ENCODE measurements at places on chromosomes 2 and 18. TPM values are rescaled to one million over a fixed set of nuclear protein-coding genes. Genes with fewer than 3 reads are reported as not detected.

DNA sequence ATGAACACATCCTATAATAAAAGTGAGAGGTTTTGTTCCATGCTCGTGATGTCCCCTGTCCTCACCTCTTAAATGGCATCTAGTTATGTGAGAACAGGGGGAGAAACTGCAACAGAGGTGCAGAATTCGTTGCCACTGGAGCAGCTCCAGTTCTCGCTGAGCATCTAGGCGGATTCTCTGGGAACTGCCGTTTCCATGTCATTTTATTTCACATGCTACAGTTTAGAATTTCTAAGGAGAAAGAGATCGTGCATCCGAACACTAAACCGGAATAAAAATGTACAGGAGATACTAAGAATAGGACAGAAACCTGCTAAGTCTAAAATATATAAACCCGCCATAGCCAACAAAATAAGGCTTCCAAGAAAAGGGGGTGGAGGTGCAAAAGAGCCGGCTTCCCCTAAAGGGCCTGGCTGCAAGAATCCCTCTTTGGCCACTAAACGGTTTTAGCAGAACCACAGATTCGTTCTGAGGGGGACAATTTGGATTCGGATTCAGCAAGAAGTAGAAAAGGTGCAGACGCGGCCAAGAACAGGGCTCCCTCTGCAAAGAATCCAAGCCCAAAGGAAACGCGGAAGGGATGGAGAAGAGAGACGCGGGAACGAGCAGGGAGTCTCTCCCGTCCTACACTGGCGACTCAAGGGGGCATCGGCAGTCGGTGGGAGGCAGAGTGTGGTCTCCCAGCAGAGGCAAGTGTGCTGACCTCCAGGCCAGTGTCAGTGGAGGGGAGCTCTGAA, 1.3 kb downstream of the TMEM163 start:
- no peak for DNase-seq

DNA sequence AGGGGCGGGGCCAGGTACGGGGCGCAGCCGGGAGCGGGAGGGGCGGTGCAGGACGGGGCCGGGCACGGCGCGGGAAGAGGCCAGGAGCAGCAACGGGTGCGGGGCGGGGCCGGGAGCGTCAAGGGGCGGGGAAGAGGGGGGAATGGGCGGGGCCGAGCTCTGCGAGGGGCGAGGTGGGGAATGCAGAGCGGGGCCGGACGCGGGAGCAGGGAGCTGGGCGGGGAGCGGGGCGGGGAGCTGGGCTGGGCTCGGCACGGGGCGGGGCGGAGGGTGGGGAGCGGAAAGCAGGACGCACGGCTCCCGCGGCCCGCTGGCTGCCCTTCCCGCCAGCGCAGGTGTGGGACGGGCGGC, at the start of gene IMPA2:
IMPA2 (plus strand) TSS at position 316 of the 351 bp plus-strand sequence. CDS start 163 bp downstream, outside the sequence.
- no peak for DNase-seq

DNA sequence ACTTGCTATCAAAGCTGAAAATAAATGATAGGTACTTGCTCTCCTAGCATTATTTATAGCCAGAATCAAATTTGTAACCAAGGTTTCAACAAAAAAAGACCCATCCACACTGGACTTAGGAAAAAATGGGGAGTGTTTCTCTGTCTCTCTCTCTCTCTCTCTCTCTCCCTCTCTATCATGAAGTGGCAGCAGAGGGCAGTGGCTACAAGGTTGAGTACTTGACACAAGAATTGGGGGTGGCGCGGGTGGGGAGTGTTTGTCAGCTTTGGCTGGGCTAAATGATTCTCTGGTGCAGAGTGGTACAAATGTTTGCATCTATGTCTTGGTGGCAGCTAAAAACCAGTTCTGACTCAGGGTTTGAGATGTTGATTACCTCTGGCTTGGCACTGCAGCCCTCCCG, 85.0 kb downstream of the RBM43 start:
- DNase-seq, result no peak

Gene EPB41L5
- total RNA-seq, result 8.2 TPM

GRCh38 chr2:40488927-40489677, 37.2 kb upstream of the SLC8A1 start:
- no peak for DNase-seq

- peak; percentile 83 for DNase-seq
These were observed 845 bp upstream of the MYCN start for GRCh38 chr2:15939556-15939853.

DNA sequence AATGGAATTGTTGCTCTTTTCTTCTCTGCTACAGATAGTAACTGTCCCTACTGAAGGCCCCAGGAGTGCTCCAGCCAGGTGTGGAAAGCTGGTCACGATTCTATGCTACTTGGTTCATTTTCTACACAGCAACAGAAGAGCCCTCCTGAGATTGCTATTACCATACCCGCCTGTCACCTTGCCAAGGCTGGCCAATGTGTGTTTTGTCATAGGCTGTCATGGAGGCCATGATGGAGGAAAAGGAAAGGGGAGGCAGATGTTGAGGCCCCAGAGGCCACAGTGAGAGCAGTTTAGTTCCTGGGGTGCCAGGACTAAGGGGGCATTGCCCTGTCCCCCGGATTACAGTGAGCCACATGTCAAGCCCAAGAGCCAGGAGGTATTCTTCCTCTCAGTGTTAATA, 952 bp downstream of the ELMOD3 start:
- no peak for DNase-seq

GRCh38 chr2:101768556-101769220, 71.2 kb downstream of the MAP4K4 start:
- DNase-seq, result no peak

GRCh38 chr2:157447031-157447430, 3.1 kb upstream of the CYTIP start:
- DNase-seq, result no peak

All from Right ventricle myocardium inferior (tissue), 1 donor.